ENCODE measurements at places on chromosomes 16 and 17. TPM values are rescaled to one million over a fixed set of nuclear protein-coding genes. Genes with fewer than 3 reads are reported as not detected.

GRCh38 chr17:42289611-42290181 is 1.4 kb downstream of the STAT5A start:
- H3K4me1 ChIP-seq: peaks cover 11% of the 10 kb centered on the region
- H3K27me3 ChIP-seq: no peaks in the 10 kb centered on the region
- no peaks in the 10 kb centered on the region for H3K36me3 ChIP-seq
- no peak overlapping the region for H3K27ac ChIP-seq

GRCh38 chr16:82231008-82231787 is 61.2 kb upstream of the MPHOSPH6 start:
- H3K27ac ChIP-seq: no peak overlapping the region
- no peak overlapping the region for H3K4me3 ChIP-seq
- H3K27me3 ChIP-seq: no peaks in the 10 kb centered on the region
- DNase-seq: no peak
- H3K4me1 ChIP-seq: no peaks in the 10 kb centered on the region

- no peaks in the 10 kb centered on the region for H3K36me3 ChIP-seq
- no peak overlapping the region for H3K4me3 ChIP-seq
Measured at GRCh38 chr17:70144260-70144846, 25.0 kb upstream of the KCNJ2 start.

Gene CFAP97D1
- not detected for total RNA-seq

GRCh38 chr16:88561485-88562359 is 8.5 kb upstream of the ZC3H18 start:
- no peak overlapping the region for H3K27ac ChIP-seq
- H3K4me3 ChIP-seq: peak overlapping the region; percentile 61
- no peaks in the 10 kb centered on the region for H3K36me3 ChIP-seq
- H3K4me1 ChIP-seq: peaks cover 5% of the 10 kb centered on the region
- peak; percentile 75 for DNase-seq

Gene TXNL4B
- 6.6 TPM for total RNA-seq

Gene C16orf96
- not detected for total RNA-seq

DNA sequence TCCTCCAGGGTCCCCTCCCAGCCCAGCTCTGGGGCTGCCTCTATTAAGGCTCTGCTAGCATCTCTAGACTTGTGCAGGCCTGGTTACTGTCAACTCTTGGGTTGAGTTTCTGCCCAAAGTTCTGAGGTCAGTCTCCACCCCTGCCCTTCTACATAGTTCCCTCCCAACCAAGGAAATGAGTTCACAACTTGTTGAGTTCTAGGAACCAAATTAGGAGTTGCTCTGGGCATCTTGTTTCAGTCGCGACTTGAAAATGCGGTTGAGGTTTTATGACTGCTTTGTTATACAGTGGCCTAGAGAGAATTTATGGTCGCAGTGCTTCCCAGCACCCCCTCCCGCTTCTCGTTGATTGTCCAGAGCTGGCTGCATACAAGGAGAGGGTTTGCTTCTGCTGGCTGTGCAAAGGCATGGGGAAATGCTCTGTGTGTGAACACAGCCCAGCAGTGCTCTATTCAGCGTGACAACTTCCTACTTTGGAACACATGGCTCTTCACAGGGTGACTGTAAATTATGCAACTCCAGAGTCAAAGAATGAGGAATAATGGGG is 20.2 kb downstream of the GNAO1 start:
- no peaks in the 10 kb centered on the region for H3K4me1 ChIP-seq
- no peak overlapping the region for H3K27ac ChIP-seq
- no peak overlapping the region for H3K4me3 ChIP-seq

DNA sequence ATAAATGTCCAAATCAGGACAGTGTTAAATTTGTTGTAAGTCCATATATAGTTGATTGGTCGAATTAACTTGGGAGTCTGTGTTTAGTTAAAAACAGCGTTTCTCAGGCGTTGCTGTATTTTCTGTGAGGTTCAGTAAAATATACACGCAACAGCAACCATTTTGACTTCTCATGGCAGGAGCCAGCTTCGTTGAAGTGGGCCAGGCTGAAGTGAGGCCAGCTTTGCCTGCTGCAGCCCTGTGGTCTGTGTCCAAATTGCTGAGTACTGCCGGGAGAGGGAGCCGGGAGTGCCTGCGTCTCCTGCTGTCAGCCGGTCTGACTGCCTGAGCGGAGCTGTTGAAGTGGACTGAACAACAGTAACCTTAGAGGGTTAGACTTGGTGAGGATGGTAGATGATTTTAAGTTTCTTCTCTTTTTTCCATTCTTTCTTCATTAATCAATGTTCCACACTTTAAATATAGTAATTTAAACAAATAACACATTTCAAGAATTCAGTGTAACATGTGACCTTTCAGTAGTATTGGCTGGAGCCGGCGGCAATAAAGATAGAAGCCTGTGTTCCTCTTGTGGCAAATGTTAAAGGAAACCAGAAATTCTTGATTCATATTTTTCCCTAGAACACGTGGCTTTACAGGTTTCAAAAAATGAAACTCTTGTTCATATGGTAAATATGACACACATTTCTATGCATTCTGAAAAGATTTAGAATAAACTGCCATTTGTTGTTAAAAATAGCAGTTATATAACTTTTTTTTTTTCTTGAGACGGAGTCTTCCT is 37.0 kb upstream of the ZNF750 start:
- DNase-seq: peak; percentile 93
- H3K4me1 ChIP-seq: peaks cover 13% of the 10 kb centered on the region
- H3K27me3 ChIP-seq: no peaks in the 10 kb centered on the region
- H3K4me3 ChIP-seq: no peak overlapping the region

- H3K4me3 ChIP-seq: peak within 1 kb of the TSS; percentile 64
- H3K27me3 ChIP-seq: peaks cover 72% of the 10 kb centered on the region
- peak; percentile 62 for DNase-seq
- no peak within 1 kb of the TSS for H3K27ac ChIP-seq
- no peaks in the 10 kb centered on the region for H3K36me3 ChIP-seq
Measured at GRCh38 chr16:56191156-56191815, at the start of gene GNAO1. GNAO1 (plus strand) TSS chr16:56191489; CDS start chr16:56192236, 747 bp downstream.

DNA sequence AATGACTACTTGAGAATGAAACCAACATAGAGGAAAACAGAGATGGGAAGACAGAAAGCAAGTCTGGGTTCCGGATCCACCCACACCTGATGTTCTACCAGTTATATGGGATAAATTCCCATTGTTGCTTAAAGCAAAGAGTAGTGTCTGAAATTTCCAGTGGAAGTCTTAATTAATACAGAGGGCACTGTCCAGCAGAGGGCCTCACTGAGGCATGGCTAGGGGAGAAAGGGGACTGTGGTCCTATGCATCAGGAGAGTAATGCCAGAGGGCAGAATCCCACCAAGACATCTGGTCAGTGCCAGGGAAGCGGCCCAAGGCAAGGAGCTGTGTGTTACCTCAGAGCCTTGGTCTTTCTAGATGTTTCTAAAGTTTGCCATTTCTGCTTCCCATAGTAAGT is 7.5 kb upstream of the UMOD start:
- H3K27me3 ChIP-seq: no peaks in the 10 kb centered on the region
- no peak overlapping the region for H3K4me3 ChIP-seq
- no peak overlapping the region for H3K27ac ChIP-seq
- H3K36me3 ChIP-seq: no peaks in the 10 kb centered on the region

DNA sequence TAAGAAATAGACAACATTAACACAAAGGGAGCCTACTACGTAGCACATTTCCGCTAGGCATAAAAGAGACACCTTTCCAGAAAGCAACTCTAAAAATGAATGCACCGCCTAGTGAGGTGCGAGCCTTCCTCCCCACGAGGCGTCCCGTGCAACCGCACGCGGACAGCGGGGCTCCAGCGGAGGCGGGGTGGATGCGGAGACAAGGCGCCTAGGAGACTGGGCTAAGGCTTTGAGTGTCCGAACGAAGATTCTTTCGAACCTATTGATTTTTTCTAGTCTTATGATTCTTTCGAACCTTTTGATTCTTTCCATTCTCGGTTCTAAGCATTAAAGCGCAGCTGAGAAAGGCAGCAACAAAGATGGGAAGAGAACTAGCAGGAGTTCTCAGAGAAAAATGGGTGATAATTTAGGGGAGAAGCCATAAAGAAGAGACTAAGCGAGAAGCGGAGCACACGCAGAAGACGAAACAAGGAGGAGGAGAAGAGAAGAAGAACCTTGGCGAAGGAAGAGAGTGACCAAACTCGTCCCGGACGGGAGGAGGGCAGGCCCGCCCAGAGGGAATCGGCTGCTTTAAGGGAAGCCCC is 394 bp upstream of the CPD start:
- no peaks in the 10 kb centered on the region for H3K36me3 ChIP-seq
- no peaks in the 10 kb centered on the region for H3K27me3 ChIP-seq
- peaks cover 56% of the 10 kb centered on the region for H3K4me1 ChIP-seq
- peak overlapping the region; percentile 93 for H3K27ac ChIP-seq
- DNase-seq: peak; percentile 76

DNA sequence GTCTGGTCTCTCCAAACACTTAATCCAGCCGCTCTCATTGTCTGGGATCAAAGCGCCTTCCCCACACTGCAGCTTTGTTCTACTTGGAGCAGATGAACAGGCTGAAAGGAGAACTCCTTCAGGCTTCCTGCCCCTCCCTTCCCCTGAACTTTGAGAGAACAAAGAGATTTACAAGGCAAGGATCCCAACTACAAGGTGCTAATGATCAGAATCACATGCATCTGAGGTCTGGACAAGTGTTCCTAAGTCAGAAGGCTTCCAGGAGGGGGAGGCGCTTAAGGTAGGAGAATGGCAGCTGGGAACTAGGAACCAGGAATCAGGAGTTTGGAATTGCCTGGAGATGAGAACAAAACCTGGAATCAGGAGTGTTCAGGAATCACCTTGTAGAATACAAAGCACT is 606.3 kb upstream of the CDH11 start:
- DNase-seq: no peak
- H3K27me3 ChIP-seq: no peaks in the 10 kb centered on the region
- no peaks in the 10 kb centered on the region for H3K36me3 ChIP-seq

GRCh38 chr16:69276148-69277115 is 34.7 kb upstream of the VPS4A start:
- peaks cover 8% of the 10 kb centered on the region for H3K36me3 ChIP-seq
- no peaks in the 10 kb centered on the region for H3K27me3 ChIP-seq
- peak; percentile 99 for DNase-seq

Gene TBC1D3C
- total RNA-seq: not detected

DNA sequence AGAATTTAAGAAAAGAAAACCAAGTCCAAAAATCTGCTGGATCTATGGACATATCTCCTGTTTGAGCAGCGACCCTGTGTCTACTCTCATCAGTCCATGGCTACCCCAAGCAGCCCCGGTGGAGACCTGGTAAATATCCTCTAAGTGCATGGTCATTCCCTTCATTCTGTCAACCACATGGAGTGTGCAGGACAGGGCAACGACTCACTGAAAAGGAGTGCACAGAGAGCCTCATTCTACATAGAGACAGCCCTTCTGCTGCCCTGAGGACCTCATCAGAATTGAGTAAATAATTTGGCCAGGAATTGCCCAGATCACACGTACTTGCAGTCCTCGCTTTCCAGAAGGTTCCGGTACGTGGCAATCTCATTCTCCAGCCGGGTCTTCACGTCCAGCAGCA is 3.0 kb downstream of the KRT38 start:
- no peaks in the 10 kb centered on the region for H3K36me3 ChIP-seq
- H3K4me1 ChIP-seq: peaks cover 7% of the 10 kb centered on the region
- no peak overlapping the region for H3K4me3 ChIP-seq
- DNase-seq: no peak
- H3K27ac ChIP-seq: no peak overlapping the region

DNA sequence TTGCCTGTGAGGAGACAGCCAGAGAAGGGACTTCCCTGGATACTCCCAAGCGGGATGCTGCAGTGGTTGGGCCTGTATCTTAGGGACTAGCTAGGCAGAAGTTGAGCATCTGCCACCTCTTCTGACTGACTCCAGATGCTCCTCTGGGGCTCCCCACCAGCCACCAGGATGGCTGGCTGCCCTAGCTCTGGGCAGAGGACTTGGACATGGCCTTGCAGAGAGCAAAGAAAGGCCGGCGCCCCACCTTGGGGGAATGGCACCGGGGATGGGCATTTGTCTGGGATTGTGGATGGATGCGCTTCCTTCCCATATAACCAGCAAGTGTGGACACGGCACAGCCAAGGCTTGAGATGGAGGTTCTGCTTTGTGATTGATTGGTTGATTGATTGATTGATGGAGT is 69.0 kb downstream of the OR1D5 start:
- no peak for DNase-seq
- no peaks in the 10 kb centered on the region for H3K4me1 ChIP-seq
- no peak overlapping the region for H3K27ac ChIP-seq
- no peak overlapping the region for H3K4me3 ChIP-seq
- H3K27me3 ChIP-seq: no peaks in the 10 kb centered on the region
- no peaks in the 10 kb centered on the region for H3K36me3 ChIP-seq

Gene DBF4B
- 3.8 TPM for total RNA-seq

GRCh38 chr16:31704138-31704537 is 169.5 kb upstream of the ZNF267 start:
- no peaks in the 10 kb centered on the region for H3K36me3 ChIP-seq
- no peaks in the 10 kb centered on the region for H3K27me3 ChIP-seq
- no peak overlapping the region for H3K4me3 ChIP-seq
- DNase-seq: no peak
- 0 out of 2 replicates have a peak, but pooled peaks cover 3% of the 10 kb centered on the region for H3K4me1 ChIP-seq

DNA sequence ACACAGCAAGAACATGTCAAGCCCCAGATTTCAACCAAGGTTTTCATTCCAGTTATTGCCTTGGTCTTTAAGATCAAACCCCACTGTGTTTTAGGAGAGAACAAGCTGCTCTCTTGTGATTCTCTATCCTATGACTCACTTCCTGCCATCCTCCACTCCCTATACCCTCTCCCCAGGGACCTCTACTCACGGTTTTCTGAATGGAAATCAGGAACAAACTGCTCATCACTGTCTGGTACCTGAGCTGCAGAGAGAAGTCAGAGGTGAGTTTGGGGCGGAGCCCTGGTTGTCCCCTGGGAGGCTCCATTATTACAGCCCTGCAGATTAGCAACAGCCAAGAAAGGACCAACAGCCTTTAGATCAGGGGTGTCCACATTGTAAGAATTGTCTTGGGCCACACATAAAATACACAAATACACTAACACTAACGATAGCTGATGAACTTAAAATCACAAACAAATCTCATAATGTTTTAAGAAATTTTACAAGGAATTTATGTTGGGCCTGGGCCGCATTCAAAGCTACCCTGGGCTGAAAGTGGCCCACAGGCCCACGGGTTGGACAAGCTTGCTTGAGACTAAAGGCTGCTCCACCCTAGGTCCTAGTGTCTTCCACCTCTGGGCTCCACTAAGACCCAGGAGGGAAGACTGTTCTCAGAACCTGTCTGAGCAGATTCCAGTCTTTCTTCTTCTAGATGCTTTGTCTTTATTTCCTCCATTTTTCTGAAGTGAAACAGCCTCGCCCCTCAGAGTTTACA is 9.7 kb downstream of the ETV4 start:
- peaks cover 14% of the 10 kb centered on the region for H3K4me1 ChIP-seq
- no peak overlapping the region for H3K4me3 ChIP-seq
- H3K27ac ChIP-seq: no peak overlapping the region

GRCh38 chr17:36890398-36891168 is 46.7 kb upstream of the LHX1 start:
- peaks cover 27% of the 10 kb centered on the region for H3K27me3 ChIP-seq
- no peaks in the 10 kb centered on the region for H3K4me1 ChIP-seq
- H3K27ac ChIP-seq: no peak overlapping the region
- H3K4me3 ChIP-seq: no peak overlapping the region
